ENCODE measurements at places on chromosomes 2 and 18.

- H3K4me3 ChIP-seq, result no peak overlapping the region
- no peak overlapping the region for H3K27ac ChIP-seq
- DNase-seq, result no peak
- H3K36me3 ChIP-seq, result no peaks in the 10 kb centered on the region
These were observed 879.9 kb downstream of the DCC start for GRCh38 chr18:53219853-53220252.

DNA sequence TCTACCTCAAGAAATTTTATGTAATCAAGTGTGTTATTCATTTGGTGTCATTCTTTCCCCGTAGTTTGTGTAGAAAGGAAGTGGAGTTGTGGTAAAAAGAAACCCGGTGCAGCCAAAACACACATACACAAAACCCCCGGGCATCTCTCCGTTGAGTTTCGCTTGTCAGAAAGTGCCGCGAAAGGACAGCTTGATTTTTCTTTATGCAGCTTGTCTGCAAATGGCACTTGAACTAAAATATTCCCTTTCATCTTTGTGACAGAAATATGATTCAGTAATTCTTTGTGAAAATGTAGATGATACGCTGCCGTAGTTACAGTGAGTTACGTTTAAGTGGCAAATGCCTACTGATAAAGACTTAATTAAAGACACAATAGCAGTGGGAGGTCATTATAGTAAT lies 268.8 kb upstream of the SPRED2 start:
- H3K27me3 ChIP-seq, result no peaks in the 10 kb centered on the region
- H3K36me3 ChIP-seq, result no peaks in the 10 kb centered on the region
- H3K27ac ChIP-seq, result no peak overlapping the region
- no peak overlapping the region for H3K4me3 ChIP-seq

GRCh38 chr2:68431316-68431972 lies 35.6 kb downstream of the FBXO48 start:
- no peak for DNase-seq
- no peaks in the 10 kb centered on the region for H3K36me3 ChIP-seq
- peaks cover 2% of the 10 kb centered on the region for H3K4me1 ChIP-seq
- no peak overlapping the region for H3K27ac ChIP-seq
- H3K27me3 ChIP-seq, result no peaks in the 10 kb centered on the region
- no peak overlapping the region for H3K4me3 ChIP-seq

DNA sequence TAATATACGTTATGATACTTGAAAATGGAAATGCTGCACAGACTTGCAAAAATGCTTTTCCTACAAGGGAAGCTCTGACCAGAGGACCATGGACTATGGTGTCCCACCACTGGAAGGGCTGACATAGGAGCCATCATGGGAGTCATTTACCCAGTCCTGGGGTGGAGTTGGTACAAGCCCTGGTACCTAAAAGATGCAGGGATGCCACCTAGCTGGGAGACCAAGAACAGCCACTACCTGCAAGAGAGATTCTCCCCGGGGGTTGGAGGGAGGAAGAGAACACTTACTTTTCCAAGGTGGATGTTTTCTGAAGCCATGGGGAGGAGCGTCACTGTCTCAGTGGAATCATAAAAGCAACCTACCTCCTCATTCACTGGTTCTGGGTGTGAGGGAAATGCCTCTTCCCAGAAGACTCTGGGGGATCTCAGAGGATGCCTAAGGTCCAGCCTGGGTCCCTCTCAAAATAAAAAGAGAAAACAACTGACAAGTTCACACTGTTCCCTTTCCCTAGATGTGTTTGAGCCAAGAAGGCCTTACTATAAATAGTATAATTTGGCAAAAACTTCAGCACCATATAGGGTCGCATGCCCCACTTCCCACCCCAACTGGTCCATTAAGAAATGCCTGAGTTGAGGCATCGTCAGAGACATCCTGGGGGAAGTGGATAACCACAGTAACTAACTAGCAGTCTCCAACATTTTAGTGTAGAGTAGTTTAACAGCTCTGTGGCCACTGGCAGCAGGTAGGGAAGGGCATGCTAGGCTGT lies 39.9 kb downstream of the REEP1 start:
- H3K27ac ChIP-seq, result no peak overlapping the region
- H3K27me3 ChIP-seq, result no peaks in the 10 kb centered on the region
- no peak overlapping the region for H3K4me3 ChIP-seq
- peak; percentile 27 for DNase-seq
- H3K36me3 ChIP-seq, result no peaks in the 10 kb centered on the region
- H3K4me1 ChIP-seq, result no peaks in the 10 kb centered on the region

DNA sequence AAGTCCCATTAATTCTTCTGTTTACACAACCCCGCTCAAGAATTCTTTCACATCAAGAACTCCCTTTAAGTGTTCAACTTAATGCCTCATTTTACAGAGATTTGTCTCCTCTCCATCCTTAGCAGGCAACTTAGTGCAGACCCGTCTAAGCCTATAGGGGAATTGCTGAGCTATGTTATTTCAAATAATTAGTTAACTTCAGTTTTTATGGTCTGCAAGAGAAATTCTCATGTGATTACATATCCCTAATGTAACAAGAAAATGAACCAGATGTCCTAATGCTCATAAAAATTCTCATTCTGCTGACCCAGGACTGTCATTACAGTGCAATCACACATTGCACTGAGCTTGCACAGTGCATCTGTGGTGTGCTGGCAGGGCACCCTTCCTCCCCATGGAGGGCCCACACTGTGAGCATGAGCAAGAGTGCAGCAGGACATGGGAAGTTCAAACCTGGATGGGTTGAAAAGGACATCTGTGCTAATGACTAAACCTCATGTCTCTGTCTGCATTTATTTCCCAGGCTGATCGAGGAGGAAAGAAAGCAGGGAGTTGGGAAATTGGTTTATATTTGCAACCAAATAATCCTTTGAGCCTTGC lies 97.1 kb downstream of the COL5A2 start:
- no peaks in the 10 kb centered on the region for H3K4me1 ChIP-seq
- H3K27ac ChIP-seq, result no peak overlapping the region
- peaks cover 3% of the 10 kb centered on the region for H3K36me3 ChIP-seq
- H3K4me3 ChIP-seq, result no peak overlapping the region

DNA sequence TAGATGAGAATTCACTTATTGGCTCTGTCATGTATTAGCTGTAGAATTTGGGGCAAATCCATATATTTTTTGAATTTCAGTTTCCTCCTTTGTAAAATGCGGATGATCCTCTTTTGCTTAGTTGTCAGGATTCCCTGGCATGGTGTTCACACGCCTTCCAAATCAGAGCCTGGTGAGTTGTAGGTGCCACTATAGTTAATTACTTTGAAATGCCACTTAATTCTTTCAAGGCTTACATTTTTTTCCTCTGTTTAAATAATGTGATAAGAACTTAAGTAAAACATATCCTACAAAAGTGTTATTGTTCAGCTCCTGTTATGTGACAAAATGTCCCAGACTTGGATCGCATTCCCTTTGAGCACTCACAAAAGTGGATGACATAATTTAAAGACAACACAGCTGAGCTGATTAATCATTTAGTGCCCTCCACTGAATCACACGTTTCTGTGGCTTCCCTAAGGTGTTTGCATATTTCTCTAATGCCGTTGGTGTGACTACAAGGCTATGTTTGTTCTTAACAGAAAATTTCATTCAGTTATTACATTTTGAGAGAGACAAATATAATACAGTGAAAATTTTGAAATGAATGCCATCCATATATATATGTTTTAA lies 471.2 kb upstream of the CHST9 start:
- H3K27me3 ChIP-seq, result no peaks in the 10 kb centered on the region
- H3K27ac ChIP-seq, result no peak overlapping the region
- no peaks in the 10 kb centered on the region for H3K4me1 ChIP-seq
- H3K36me3 ChIP-seq, result no peaks in the 10 kb centered on the region
- H3K4me3 ChIP-seq, result no peak overlapping the region
- no peak for DNase-seq

GRCh38 chr2:160952464-160953254 lies 207.6 kb upstream of the TANK start:
- no peaks in the 10 kb centered on the region for H3K4me1 ChIP-seq
- H3K27ac ChIP-seq, result no peak overlapping the region
- no peaks in the 10 kb centered on the region for H3K36me3 ChIP-seq
- DNase-seq, result no peak
- H3K4me3 ChIP-seq, result no peak overlapping the region

- DNase-seq, result no peak
- no peaks in the 10 kb centered on the region for H3K4me1 ChIP-seq
- no peak overlapping the region for H3K4me3 ChIP-seq
- H3K27me3 ChIP-seq, result no peaks in the 10 kb centered on the region
- H3K27ac ChIP-seq, result no peak overlapping the region
These were observed 551.7 kb upstream of the LRRTM1 start for GRCh38 chr2:80856227-80856626.

DNA sequence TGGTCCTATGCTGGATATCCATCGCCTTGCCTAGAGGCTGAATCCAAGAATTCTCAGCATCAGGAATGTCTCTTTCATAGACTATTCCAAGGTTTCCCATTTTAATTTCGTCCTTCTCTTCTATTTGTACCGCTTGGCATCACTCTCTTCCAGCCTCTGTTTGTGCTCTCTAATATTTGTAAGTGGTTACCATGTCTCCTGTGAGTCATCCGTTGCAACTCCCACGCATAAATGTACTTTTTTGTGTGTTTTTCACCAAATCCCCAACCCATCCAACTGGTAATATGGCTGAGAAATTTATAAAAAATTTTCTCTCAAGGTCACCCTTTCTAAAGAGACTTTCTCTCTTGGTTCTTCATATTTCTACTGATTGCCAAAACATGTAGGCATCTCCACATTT lies 21.8 kb downstream of the COLEC12 start:
- no peaks in the 10 kb centered on the region for H3K36me3 ChIP-seq
- H3K4me3 ChIP-seq, result no peak overlapping the region
- no peaks in the 10 kb centered on the region for H3K27me3 ChIP-seq
- peaks cover 3% of the 10 kb centered on the region for H3K4me1 ChIP-seq
- no peak overlapping the region for H3K27ac ChIP-seq
- DNase-seq, result no peak

DNA sequence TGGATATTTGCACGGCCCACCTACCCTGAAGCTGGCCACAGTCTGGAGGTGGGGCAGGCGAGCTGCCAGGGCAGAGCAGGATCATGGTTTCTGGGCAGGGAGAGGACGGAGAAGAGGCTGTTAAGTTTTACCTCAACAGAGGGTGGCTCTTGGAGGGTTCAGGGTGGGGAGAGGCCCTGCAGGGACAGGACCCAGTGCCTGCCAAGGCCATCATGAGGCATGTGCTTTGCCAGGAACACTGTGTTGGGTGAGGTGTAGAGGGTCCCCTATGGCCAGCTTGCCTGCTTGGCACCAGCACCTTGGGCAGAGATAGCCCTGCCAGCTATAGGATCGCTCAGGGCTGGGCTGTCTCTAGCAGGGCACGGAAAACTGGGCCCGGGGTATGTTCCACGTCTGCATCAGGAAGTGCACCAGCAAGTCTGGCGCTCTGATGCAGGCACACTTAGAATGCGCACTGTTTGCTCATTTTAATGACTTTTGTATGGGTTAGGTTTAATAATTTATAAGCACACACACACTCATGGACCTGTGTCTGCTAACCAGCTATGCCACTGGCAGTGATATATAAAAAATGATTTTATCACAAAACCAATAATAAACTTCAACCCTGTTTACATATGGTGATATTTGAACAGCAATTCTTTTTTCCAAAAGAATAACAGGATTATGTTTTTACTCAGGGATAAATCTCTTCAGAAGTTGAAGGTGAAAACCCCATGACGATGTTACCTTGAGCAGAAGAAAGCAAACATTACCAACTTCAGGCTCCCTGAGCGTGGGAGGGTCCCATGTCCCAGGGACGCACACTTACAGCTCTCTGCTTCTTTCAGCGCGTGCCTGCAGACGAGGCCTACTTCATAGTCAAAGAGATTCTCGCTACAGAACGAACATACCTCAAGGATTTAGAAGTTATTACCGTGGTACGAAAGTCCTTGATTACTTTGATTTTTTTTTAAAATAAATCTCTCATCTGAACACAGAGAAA lies 46.4 kb downstream of the STK25 start:
- H3K27ac ChIP-seq, result no peak overlapping the region
- no peaks in the 10 kb centered on the region for H3K27me3 ChIP-seq
- H3K4me3 ChIP-seq, result no peak overlapping the region
- DNase-seq, result no peak
- H3K4me1 ChIP-seq, result no peaks in the 10 kb centered on the region
- H3K36me3 ChIP-seq, result no peaks in the 10 kb centered on the region

DNA sequence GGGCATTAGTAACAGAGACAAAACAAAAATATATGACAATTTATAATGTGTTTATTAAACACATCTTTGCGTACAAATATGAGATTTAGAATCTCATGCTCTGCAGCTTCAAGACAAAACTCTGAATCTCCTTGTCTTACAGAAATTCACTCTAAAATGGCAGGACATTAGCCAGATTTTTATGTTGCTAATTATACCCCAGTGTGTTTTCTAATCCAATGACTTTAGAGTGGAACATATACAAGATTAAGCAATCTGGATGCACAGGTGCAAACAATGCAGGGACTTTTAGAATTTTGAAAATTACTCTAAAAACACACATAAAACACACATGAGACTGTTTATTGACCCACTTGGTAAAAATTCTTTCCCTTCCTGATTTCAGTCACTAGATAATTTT lies 85.9 kb downstream of the CALCRL start:
- no peak overlapping the region for H3K27ac ChIP-seq
- no peaks in the 10 kb centered on the region for H3K36me3 ChIP-seq
- no peak for DNase-seq
- H3K4me3 ChIP-seq, result no peak overlapping the region
- H3K27me3 ChIP-seq, result no peaks in the 10 kb centered on the region
- H3K4me1 ChIP-seq, result no peaks in the 10 kb centered on the region

DNA sequence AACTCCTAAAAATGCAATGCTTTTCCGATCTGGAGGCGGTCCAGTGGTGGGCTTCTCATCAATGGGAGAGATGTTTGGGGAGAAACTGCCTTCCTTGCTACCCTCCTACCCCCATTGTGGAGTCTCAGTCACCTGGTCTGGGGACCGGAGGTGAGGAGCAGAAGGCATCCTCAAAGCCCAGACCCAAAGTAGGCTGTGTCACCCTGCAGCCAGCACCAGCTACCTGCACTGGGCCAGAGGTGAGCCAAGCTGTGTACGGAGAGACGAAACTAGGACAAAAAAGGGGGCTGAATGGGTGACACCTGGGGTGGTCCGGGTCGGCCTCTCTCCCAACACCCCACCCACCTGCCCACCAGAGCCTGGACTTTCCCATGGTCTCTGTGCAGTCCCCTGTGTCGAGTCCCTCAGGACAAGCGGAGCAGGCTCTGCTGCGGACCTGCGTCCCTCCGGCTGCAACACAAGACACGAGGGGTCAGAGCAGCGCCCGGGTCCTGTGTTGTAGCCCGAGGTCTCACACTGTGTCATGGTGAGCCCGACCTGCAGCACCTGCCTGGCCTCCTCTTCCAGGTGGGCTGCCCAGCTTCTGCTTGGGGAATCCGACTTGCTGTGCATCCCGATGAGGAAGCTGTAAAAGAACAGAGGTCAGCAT lies 68.0 kb upstream of the RMP24 start:
- H3K4me3 ChIP-seq, result no peak overlapping the region
- no peak overlapping the region for H3K27ac ChIP-seq

- no peaks in the 10 kb centered on the region for H3K4me1 ChIP-seq
- no peak overlapping the region for H3K27ac ChIP-seq
- no peak for DNase-seq
- no peak overlapping the region for H3K4me3 ChIP-seq
These were observed 22.6 kb upstream of the USP34 start for GRCh38 chr2:61493523-61493942.

- H3K4me1 ChIP-seq, result no peaks in the 10 kb centered on the region
- peak; percentile 28 for DNase-seq
- H3K36me3 ChIP-seq, result no peaks in the 10 kb centered on the region
- no peaks in the 10 kb centered on the region for H3K27me3 ChIP-seq
- no peak overlapping the region for H3K4me3 ChIP-seq
These were observed 946.0 kb upstream of the CHAC2 start for GRCh38 chr2:52821631-52822030.

Data from mesendoderm (in vitro differentiated cells).